A549 treated with GW870086 at 1 μM for 4 hours (cell line): ENCODE measurements at places on chromosomes 1 and 21. TPM values are rescaled to one million over a fixed set of nuclear protein-coding genes. Genes with fewer than 3 reads are reported as not detected.

Gene F13B
- total RNA-seq, result 0.06 to 0.09 TPM (median 0.08 TPM) in 3 of 5 replicates, not detected in the others

Gene RNF207
- 6.3 to 15.0 TPM (median 13.4 TPM) in 5 replicates for total RNA-seq

Gene RGSL1
- not detected in 5 replicates for total RNA-seq

Gene FCRL1
- not detected in 5 replicates for total RNA-seq

Gene DNM3
- 0.27 to 0.80 TPM (median 0.62 TPM) in 5 replicates for total RNA-seq

Gene RUNX1
- 5.4 to 9.1 TPM (median 8.4 TPM) in 5 replicates for total RNA-seq

Gene S100A1
- total RNA-seq, result 0.62 to 0.80 TPM (median 0.73 TPM) in 4 of 5 replicates, not detected in the other

Gene OR6K3
- not detected in 5 replicates for total RNA-seq

Gene DENND2C
- total RNA-seq, result 0.42 to 0.49 TPM (median 0.46 TPM) in 5 replicates

Gene TINAGL1
- total RNA-seq, result 0.29 to 1.4 TPM (median 0.77 TPM) in 5 replicates

Gene KIAA0040
- total RNA-seq, result 0.73 to 0.97 TPM (median 0.78 TPM) in 5 replicates

Gene KTI12
- 17.8 to 23.1 TPM (median 18.3 TPM) in 5 replicates for total RNA-seq

Gene SRRM1
- total RNA-seq, result 35.9 to 56.9 TPM (median 43.2 TPM) in 5 replicates

Gene GJA5
- total RNA-seq, result 0.05 to 0.09 TPM in 2 of 5 replicates, not detected in the others

Gene CR1L
- total RNA-seq, result not detected in 5 replicates

Gene SPRR1B
- not detected in 5 replicates for total RNA-seq

Gene PTPN22
- not detected in 5 replicates for total RNA-seq

Gene ADAMTSL4
- 3.1 to 7.2 TPM (median 5.2 TPM) in 5 replicates for total RNA-seq

Gene RIMS3
- 1.0 to 1.7 TPM (median 1.2 TPM) in 5 replicates for total RNA-seq

Gene FCRL6
- not detected in 5 replicates for total RNA-seq

Gene ANGPTL1
- not detected in 5 replicates for total RNA-seq

Gene NRIP1
- total RNA-seq, result 8.0 to 18.6 TPM (median 16.2 TPM) in 5 replicates

Gene NTMT2
- not detected in 5 replicates for total RNA-seq

Gene MYOM3
- total RNA-seq, result 5.8 to 7.1 TPM (median 6.7 TPM) in 5 replicates

Gene PDZK1
- 0.79 to 1.5 TPM (median 1.0 TPM) in 5 replicates for total RNA-seq

Gene LAMB3
- total RNA-seq, result 18.3 to 22.7 TPM (median 19.3 TPM) in 5 replicates

Gene ATP1B1
- total RNA-seq, result 206 to 247 TPM (median 245 TPM) in 5 replicates

Gene CFHR1
- total RNA-seq, result 0.19 to 0.23 TPM in 2 of 5 replicates, not detected in the others

Gene KRTAP7-1
- total RNA-seq, result not detected in 5 replicates

Gene LGR6
- 0.31 to 0.79 TPM (median 0.55 TPM) in 5 replicates for total RNA-seq

Gene ALX3
- not detected in 5 replicates for total RNA-seq

Gene ZC3H12A
- total RNA-seq, result 33.2 to 47.8 TPM (median 41.9 TPM) in 5 replicates

Gene S100A7A
- not detected in 5 replicates for total RNA-seq

Gene RGS18
- not detected in 5 replicates for total RNA-seq

Gene NUP210L
- 0.02 TPM in 1 of 5 replicates, not detected in the others for total RNA-seq

Gene LDLRAD1
- 0.06 TPM in 1 of 5 replicates, not detected in the others for total RNA-seq

Gene CFHR4
- total RNA-seq, result not detected in 5 replicates

Gene CFHR5
- not detected in 5 replicates for total RNA-seq

Gene RGS16
- 0.23 to 0.30 TPM (median 0.29 TPM) in 5 replicates for total RNA-seq

Gene ESPN
- 0.29 to 0.94 TPM (median 0.42 TPM) in 5 replicates for total RNA-seq

Gene GPN2
- 16.5 to 29.5 TPM (median 27.6 TPM) in 5 replicates for total RNA-seq

Gene ZNF496
- total RNA-seq, result 15.7 to 19.8 TPM (median 17.1 TPM) in 5 replicates

Gene SPRR2A
- not detected in 5 replicates for total RNA-seq

Gene HCN3
- 3.2 to 6.4 TPM (median 5.2 TPM) in 5 replicates for total RNA-seq

Gene CD53
- total RNA-seq, result not detected in 5 replicates

Gene MYOC
- not detected in 5 replicates for total RNA-seq

Gene VHLL
- total RNA-seq, result not detected in 5 replicates

Gene FAM177B
- not detected in 5 replicates for total RNA-seq

Gene ABCG1
- total RNA-seq, result 2.3 to 2.8 TPM (median 2.6 TPM) in 5 replicates
